ENCODE measurements at places on chromosomes 7 and 10.

- no peaks in the 10 kb centered on the region for H3K36me3 ChIP-seq
- H3K4me1 ChIP-seq = peaks cover 19% of the 10 kb centered on the region
- peak overlapping the region; percentile 97 for H3K27ac ChIP-seq
- peak overlapping the region; percentile 34 for H3K4me3 ChIP-seq
- H3K27me3 ChIP-seq = no peaks in the 10 kb centered on the region
- DNase-seq = no peak
Observed at GRCh38 chr7:157138101-157138423, 664 bp upstream of the UBE3C start.

DNA sequence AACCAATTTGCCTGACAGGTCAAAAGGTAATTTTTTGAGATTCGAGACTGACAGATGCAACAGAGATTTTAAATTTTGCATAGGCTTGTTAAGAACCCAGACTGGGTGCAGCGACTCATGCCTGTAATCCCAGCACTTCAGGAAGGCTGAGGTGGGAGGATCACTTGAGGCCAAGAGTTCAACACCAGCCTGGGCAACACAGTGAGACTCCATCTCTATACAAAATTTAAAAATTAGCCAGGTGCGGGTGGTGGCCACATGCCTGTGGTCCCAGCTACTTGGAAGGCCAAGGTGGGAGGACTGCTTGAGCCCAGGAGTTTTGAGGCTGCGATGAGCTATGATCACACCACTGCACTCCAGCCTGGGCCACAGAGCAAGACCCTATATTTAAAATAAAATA, 34.6 kb downstream of the AMZ1 start:
- H3K27ac ChIP-seq = peak overlapping the region; percentile 44
- peaks cover 49% of the 10 kb centered on the region for H3K4me1 ChIP-seq
- H3K36me3 ChIP-seq = peaks cover 8% of the 10 kb centered on the region
- peak; percentile 35 for DNase-seq
- H3K27me3 ChIP-seq = no peaks in the 10 kb centered on the region

DNA sequence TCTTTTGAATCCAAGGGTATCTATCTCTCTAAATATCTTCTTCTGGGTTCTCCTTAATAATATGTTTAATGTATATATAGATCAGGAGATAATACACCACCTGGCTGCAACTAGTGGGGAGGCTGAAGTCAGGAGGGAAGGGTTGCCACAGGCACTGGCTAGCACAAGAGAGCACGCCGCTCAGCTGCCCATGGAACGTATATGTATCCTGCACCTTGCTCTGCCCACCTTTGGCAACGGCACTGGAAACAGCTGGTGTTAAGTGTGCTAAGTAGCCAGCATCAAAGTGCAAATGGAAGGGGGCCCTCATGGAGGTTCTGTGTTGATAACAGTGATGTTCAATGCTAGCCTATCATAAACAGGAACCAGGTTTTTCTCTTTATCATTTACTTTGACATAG, 49.8 kb upstream of the FAM133B start:
- H3K27me3 ChIP-seq = no peaks in the 10 kb centered on the region
- no peak overlapping the region for H3K27ac ChIP-seq
- peaks cover 49% of the 10 kb centered on the region for H3K4me1 ChIP-seq
- no peak for DNase-seq
- H3K4me3 ChIP-seq = no peak overlapping the region

- peak overlapping the region; percentile 51 for H3K27ac ChIP-seq
- peak overlapping the region; percentile 18 for H3K4me3 ChIP-seq
- H3K27me3 ChIP-seq = no peaks in the 10 kb centered on the region
- no peaks in the 10 kb centered on the region for H3K36me3 ChIP-seq
Observed at GRCh38 chr10:124545351-124546054, 83.9 kb downstream of the LHPP start.

DNA sequence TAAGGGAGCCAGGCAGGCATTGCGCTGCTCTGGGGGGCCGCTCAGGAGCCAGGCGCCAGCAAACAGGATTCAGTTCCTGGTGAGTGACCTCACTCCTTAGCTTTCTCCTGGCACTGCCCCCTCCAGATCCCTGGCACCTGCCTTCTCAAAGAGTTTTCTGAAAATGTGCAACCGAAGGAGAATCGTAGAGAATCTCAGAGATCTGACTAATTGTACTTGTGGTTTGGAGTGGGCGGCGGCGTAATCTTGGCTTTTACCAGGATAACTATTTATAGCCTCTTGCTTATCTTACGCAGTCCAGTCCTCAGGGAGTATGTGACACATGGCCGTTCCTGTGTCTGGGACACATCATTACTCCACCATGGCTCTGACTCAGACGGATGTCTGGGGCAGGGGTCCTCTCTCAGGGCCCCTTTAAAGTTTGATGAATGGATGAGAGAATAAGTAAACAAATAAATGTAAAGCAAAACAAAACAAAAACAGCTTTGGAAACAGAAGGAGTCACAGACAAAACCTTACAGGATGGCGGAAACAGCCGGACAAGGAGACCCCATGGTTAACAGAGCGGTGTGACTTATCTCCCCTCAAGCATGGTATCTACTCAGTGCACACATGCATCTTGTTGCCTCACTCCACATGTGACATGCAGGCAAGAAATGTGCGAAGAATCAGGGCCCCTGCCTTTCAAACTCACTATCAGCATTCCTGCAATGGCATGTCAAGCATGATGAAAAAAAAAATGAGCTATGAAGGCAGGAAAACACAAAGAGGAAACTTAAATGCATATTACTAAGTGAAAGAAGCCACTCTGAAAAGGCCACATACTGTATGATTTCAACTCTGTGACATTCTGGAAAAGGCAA, 99.7 kb downstream of the TNS3 start:
- H3K27ac ChIP-seq = peak overlapping the region; percentile 67
- no peaks in the 10 kb centered on the region for H3K36me3 ChIP-seq
- H3K27me3 ChIP-seq = no peaks in the 10 kb centered on the region
- H3K4me3 ChIP-seq = no peak overlapping the region
- H3K4me1 ChIP-seq = peaks cover 99% of the 10 kb centered on the region
- DNase-seq = peak; percentile 37

GRCh38 chr7:1920266-1920681, 250.2 kb downstream of the ELFN1 start:
- H3K27me3 ChIP-seq = no peaks in the 10 kb centered on the region
- no peak overlapping the region for H3K4me3 ChIP-seq
- peaks cover 35% of the 10 kb centered on the region for H3K36me3 ChIP-seq
- DNase-seq = peak; percentile 84

DNA sequence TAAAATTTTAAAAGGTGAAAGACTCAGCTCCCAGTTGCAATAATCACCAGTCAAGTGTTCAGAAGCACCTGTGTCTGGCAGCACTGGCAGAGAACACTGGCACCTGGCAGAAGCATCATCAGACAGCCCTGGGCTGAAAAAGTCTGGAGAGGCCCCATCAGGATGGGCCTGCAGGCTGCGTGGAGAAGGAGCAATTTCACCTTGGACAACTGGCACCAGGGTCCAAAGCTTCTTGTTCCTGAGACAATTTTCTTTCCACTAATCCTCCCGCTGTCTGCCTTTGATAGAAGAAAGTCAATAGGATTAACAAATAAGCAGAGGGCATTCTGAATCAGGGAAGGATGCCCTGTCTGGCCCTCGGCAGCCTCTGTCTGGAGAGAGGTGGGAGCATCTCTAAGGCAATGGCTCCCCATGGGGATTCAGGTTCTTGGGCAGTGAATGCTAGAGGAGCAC, 6.5 kb downstream of the COBL start:
- H3K4me3 ChIP-seq = no peak overlapping the region
- H3K4me1 ChIP-seq = peaks cover 1% of the 10 kb centered on the region
- H3K27me3 ChIP-seq = peaks cover 10% of the 10 kb centered on the region
- no peaks in the 10 kb centered on the region for H3K36me3 ChIP-seq

DNA sequence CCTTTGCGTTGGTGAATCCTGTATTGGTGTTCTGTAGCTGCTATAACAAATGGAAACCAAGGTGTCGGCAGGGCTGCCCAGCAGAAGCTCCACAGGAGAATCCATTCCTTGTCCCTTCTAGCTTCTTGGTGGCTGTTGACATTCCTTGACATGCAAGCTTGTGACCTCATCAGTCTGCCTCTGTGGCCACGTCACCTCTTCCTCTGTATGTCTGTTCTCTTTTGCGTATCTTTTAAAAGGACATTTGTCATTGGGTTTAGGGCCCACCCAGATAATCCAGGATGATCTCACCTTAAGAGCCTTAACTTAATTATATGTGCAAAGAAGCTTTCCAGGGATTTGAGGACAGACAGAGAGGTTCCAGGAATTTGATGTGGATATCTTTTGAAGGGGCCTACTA, 15.3 kb upstream of the ZCCHC24 start:
- no peaks in the 10 kb centered on the region for H3K27me3 ChIP-seq
- H3K4me1 ChIP-seq = no peaks in the 10 kb centered on the region
- H3K36me3 ChIP-seq = no peaks in the 10 kb centered on the region
- DNase-seq = no peak
- no peak overlapping the region for H3K27ac ChIP-seq

- no peaks in the 10 kb centered on the region for H3K36me3 ChIP-seq
- H3K4me3 ChIP-seq = no peak overlapping the region
- no peak for DNase-seq
- H3K27me3 ChIP-seq = no peaks in the 10 kb centered on the region
- no peaks in the 10 kb centered on the region for H3K4me1 ChIP-seq
Observed at GRCh38 chr7:94676431-94676830, 20.5 kb upstream of the SGCE start.

DNA sequence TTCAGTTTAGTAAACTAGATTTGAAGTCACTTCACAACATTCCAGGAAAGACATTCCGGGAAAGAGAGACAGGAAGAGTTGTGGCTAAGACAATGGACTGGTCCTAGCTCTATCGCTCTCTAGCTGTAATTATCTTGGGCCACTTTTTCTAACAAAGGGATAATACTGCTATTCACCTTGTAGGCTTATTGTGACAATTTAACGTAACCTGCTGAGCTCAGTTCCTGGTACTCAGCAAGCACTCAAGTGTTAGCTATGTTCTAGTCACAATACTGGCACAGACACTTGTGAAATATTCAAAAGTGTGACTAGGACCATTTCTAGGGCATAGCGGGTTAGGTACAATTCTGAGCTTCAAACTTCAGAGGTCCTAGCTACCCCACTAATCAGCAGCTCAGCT, 12.0 kb upstream of the NRCAM start:
- H3K27ac ChIP-seq = no peak overlapping the region
- no peak for DNase-seq
- H3K4me3 ChIP-seq = no peak overlapping the region
- H3K27me3 ChIP-seq = no peaks in the 10 kb centered on the region
- peaks cover 4% of the 10 kb centered on the region for H3K4me1 ChIP-seq

DNA sequence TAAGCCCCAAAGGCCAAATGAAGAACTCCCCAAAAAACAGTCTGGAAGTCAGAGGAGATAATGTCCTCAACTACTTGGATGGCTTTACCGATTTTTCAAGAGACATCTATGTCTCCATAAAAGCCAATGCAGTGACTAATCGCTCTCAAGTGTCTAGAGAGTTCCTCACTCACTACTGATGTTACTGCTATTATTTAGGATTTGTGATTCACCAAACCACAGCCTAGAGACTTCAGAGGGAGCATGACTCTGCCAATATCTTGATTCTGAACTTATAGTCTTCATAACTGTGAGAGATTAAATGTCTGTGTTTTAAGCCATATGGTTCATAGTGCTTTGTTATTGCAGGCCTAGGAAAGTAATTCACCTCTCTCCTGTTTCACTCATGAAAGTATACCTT, 160.2 kb downstream of the IPMK start:
- DNase-seq = no peak
- H3K4me3 ChIP-seq = no peak overlapping the region
- H3K4me1 ChIP-seq = no peaks in the 10 kb centered on the region
- no peaks in the 10 kb centered on the region for H3K27me3 ChIP-seq
- no peaks in the 10 kb centered on the region for H3K36me3 ChIP-seq

GRCh38 chr7:148156233-148156632, 434.3 kb upstream of the C7orf33 start:
- H3K36me3 ChIP-seq = no peaks in the 10 kb centered on the region
- H3K4me1 ChIP-seq = peaks cover 10% of the 10 kb centered on the region
- H3K27me3 ChIP-seq = no peaks in the 10 kb centered on the region

GRCh38 chr7:70771451-70771850, 360.5 kb upstream of the GALNT17 start:
- no peak for DNase-seq
- no peaks in the 10 kb centered on the region for H3K4me1 ChIP-seq
- no peak overlapping the region for H3K27ac ChIP-seq
- no peaks in the 10 kb centered on the region for H3K27me3 ChIP-seq
- H3K4me3 ChIP-seq = no peak overlapping the region

DNA sequence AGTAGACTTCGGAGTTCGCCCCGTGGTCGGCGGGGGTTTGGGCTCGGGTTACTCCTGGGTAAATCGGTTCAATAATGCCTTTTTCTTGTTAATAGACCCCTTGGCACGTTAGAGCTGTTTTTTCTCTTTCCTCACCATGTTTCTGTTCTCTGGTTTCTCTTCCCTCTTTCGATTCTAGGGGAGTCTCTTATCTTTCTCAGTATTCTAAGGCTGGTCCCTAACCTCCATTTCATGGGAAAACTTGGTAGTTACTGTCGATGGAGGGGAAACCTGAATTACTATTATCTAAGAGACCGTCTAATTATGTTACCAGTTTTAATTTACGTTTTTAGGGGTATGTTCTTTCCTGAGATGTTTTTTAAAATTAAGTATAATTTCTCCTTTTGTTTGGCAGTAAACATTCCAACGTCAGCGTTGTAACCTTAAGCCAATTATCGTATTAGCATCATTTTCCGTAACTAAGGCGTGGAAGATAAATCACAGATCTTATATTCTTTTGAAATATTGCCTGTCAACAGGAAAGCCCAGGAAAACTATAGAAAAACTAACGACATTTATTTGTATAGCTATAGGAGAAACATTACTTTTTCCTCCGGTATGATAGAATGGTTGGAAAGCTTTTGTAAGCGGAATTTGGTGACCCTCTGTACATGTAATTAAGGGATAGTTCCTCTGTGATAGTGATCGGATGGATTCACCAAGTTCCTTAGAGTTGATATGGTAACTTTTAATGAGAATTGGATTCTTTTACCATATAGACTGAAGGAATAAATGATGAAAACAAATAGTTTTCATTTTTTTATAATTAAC, 847 bp downstream of the BTAF1 start:
- H3K36me3 ChIP-seq = no peaks in the 10 kb centered on the region
- peak overlapping the region; percentile 98 for H3K27ac ChIP-seq
- H3K4me1 ChIP-seq = peaks cover 32% of the 10 kb centered on the region

GRCh38 chr7:19051767-19052375, 65.6 kb downstream of the TWIST1 start:
- H3K4me1 ChIP-seq = no peaks in the 10 kb centered on the region
- no peak overlapping the region for H3K4me3 ChIP-seq
- H3K36me3 ChIP-seq = no peaks in the 10 kb centered on the region
- DNase-seq = no peak
- H3K27ac ChIP-seq = no peak overlapping the region
- no peaks in the 10 kb centered on the region for H3K27me3 ChIP-seq

Data from spleen (tissue), 13 donors.